Spinal cord (tissue), 10 donors: ENCODE measurements at places on chromosomes 4 and X. TPM values are rescaled to one million over a fixed set of nuclear protein-coding genes. Genes with fewer than 3 reads are reported as not detected.

NMU gene
- 5.7 TPM for total RNA-seq

TLR10 gene
- total RNA-seq, result 5.4 TPM

USP51 gene
- 12.0 TPM for total RNA-seq

PALLD gene
- total RNA-seq, result 61.3 TPM

PRMT9 gene
- total RNA-seq, result 27.2 TPM

PRSS12 gene
- 26.7 TPM for total RNA-seq

SORBS2 gene
- 71.4 TPM for total RNA-seq

DNA sequence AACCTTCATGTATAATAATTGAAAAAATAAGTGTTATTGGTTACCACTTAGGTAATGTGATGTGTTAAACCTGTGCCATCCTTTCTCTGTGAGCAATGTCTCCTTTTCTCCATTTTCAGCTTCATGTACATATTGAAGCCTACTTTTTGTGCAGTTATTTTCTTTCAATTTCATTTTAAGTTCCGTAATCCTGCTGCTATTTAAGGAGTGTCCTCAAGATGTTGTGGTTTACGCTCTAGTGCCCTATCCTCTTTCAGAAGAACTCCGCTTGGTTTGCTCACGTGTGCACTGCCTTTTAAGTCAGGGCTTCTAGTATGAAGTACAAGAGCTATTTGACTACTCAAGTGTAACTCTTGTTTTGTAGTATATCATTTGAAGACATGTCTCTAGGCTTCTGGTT is 2253.2 kb upstream of the TENM3 start:
- no peak for DNase-seq

- DNase-seq, result no peak
Measured at GRCh38 chr4:83618431-83618830, 82.5 kb downstream of the GPAT3 start.

- no peak for DNase-seq
Measured at GRCh38 chr4:132504438-132504837, 644.7 kb upstream of the PCDH10 start.

- no peak for DNase-seq
Measured at GRCh38 chr4:169975838-169976796, 50.1 kb downstream of the MFAP3L start.

DNA sequence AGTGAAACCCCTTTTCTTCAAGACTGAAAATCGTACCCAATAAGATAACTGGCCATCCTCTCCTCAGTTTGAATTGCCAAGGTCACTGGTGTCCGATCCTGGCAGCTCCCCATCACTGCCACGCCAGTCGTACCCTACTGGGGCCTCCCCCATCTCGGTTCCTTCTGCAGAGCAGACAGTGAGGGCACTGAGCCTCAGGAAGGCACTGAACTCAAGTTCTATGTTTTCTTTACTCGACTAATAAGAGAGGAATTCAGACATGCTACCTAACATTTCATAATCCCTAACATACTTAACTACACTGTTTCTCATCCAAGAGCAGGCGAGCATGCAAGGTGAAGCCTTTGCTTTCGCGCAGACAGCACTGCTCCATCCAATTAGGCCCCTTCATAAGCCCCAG is 23.4 kb downstream of the ZFYVE28 start:
- no peak for DNase-seq

GRCh38 chr4:129064717-129065116 is 28.6 kb downstream of the SCLT1 start:
- no peak for DNase-seq

GRCh38 chr4:117893207-117893606 is 141.1 kb upstream of the NDST3 start:
- no peak for DNase-seq

GRCh38 chr4:3305610-3306371 is 13.0 kb downstream of the RGS12 start:
- DNase-seq, result no peak
